ENCODE measurements at places on chromosomes 5 and 9.

DNA sequence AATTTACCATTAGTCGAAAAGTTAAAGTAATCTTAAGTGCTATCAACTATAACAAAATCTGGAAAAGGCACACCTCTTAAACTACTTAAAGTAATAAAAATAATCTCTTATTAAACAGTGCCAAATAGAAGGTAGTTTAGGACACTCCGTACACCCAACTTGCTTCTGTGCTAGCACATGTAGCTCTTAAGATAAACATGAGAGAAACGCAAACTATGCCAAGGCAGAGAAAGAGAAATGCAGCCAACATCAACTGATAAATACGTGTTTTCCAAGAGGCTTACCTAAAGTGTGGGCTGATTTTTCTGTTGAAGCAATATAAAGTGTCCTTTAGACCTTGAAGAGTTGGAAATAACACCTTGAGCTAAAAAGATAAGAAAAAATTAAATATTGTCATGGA lies 480.6 kb upstream of the DAB2 start:
- no peak for DNase-seq

- DNase-seq: no peak
Observed at GRCh38 chr5:33238826-33239695, 201.7 kb upstream of the TARS1 start.

- no peak for DNase-seq
Observed at GRCh38 chr9:85040146-85040545, 370.6 kb downstream of the NTRK2 start.

- DNase-seq: peak; percentile 40
Observed at GRCh38 chr9:2181792-2182191, 166.6 kb downstream of the SMARCA2 start.

GRCh38 chr5:83149671-83150070 lies 72.3 kb downstream of the XRCC4 start:
- DNase-seq: no peak

DNA sequence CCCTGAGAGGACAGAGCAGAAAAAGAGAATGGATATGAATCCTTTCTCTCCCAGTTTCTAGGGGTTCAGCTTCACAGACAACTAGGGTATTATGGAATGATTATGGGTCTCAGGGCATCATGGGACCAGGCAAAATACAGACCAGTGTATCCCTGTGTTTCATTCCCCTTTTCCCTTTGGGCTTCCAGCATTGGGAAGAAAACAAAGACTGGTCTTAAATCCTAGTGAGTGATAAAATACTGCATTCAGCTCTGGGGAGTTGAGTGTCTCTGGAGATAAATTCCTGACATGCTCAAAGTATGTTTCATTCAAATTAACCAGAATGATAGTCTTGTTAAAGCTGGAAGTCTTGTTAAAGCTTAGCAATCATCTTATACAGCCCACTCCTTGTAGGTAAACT lies 2.4 kb upstream of the POU4F3 start:
- DNase-seq: no peak

DNA sequence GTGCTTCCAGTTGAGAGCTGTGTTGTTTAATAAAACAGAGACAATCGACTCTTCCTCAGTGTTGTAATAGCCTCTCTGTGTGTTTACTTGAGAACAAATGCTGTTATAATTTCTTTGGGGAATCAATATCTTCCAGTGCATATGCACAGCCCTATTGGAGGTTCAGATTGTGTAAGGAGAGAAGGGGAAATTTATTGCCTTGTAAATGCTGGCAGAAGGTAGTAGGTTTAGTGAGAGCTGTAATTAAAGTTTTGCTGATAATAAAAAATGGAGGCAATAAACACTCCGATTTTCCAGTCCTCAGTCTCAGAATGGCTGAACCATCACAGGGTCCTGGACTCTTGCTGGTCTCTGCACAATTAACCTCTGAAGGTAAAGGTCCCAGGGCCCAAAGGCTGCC lies 128.3 kb downstream of the C5orf15 start:
- no peak for DNase-seq

DNA sequence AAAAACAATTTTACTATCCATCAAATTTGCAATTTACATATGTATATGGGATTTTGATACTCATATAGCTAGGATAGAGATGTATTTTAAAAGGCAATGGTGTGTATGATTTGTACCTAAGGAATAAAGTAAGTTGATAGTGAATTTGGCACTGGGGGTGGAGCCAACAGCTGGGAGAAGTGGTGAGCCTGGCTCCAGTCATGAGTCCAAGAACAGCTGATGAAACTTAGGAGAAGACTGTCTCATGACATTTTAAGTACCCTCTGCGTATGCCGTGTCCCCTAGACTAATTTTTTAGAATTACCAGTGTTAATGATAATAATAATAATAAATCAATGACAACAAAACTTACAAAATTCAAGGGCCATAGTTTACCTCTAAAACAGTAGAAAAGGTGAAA lies 181.4 kb downstream of the ADCY2 start:
- DNase-seq: no peak

DNA sequence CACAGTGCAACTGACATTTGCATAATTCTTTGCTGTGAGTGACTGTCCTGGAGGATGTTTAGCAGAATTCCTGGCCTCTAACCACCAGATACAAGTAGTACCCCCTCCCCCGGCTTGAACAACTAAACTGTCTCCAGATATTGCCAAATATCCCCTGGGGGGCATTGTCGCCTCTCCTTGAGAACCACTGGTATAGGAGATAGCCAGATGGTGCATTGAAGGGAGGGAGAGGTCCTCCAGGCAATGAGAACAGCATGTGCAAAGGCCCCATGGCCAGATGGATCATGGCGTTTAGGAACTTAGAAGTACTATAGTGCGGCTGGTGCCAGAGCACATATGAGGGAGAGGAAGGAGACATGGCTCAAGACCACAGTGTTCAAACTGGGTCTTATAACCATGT lies 18.9 kb upstream of the ORM1 start:
- DNase-seq: peak; percentile 9

- no peak for DNase-seq
Observed at GRCh38 chr9:92762781-92763708, 1.6 kb downstream of the BICD2 start.

GRCh38 chr9:18989865-18990264 lies 43.1 kb downstream of the SAXO1 start:
- no peak for DNase-seq

GRCh38 chr9:77455312-77455927 lies 192.7 kb downstream of the GNA14 start:
- peak; percentile 26 for DNase-seq

DNA sequence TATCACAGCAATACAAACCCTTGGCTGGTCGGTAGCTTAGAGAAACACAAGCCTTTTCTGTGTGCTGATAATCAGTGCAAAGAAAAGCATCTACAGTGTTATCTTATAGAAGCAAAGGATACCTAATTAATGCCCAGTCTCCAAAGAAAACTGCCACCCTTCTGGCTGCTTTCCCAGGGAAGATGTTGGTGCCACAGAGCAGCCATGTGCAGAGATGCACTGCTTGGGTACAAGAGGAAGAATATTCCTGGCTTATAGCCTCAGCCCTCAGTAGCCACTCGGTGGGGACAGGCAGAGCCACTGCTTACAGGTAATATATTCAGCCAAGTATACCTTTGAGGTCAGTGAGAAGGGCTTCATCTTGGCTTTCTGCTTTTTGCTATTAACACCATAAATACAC lies 185.3 kb downstream of the PCSK1 start:
- no peak for DNase-seq

- DNase-seq: peak; percentile 87
Observed at GRCh38 chr5:43484106-43484849, 613 bp upstream of the TMEM267 start.

DNA sequence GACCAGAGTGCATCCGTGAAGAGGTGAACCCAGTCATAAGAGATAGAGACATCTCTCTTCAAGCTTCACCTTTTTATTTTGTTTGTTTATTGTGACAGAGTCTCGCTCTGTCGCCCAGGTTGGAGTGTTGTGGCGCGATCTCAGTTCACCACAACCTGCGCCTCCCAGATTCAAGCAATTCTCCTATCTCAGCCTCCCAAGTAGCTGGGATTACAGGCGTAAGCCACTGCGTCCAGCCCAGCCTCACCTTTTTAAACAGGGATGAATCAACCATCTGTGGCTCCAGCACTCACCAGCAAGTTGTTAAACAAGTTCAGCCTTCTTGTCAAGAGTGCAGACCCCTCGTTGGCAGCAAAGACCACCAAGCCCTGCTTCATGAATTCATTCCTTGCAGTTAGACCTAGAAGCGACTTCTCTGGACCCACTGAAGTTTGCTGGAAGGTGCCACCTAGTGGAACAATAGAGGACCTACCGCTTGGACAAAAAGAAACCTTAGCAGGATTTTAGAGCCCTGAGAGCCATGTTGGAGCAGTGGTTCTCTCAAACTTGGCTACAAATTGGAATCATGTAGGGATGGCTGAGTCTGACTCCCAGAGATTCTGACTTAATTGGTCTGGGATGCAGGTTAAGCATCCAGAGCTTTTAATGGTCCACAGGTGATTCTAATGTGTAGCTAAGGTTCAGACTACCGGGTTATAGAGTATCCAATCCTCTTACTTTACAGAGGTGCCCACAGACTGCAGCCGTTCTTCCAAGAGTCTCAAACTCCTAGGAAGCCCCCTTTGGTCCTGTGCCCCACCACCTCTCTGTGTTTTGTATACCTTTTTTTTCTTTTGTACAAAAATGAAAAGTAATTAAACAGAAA lies 10.5 kb upstream of the GALNT10 start:
- DNase-seq: peak; percentile 38

GRCh38 chr5:164002214-164002613 lies 496.8 kb downstream of the MAT2B start:
- DNase-seq: no peak

DNA sequence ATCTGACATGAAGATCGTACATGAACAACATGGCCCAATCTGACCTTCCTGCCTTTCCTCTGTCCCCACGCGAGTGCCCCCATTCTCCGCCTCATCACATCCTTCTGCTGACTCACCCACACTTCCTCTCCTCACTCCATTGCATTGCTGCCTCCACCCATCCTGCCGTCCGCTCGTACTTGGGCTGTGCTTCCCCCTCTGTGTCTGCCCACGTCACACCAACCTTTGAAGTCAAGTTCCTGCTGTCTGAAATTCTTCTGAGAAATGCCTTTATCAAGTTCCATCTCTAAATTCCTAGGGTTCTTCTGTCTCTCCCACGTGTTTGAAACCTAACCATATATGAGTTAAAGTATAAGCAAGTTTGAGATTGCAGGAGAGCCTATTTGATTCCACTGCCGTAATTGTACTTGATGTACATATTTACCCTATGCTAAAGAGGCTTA lies 18.0 kb upstream of the STARD4 start:
- peak; percentile 71 for DNase-seq

- DNase-seq: no peak
Observed at GRCh38 chr9:134605351-134605965, 36.1 kb upstream of the COL5A1 start.

DNA sequence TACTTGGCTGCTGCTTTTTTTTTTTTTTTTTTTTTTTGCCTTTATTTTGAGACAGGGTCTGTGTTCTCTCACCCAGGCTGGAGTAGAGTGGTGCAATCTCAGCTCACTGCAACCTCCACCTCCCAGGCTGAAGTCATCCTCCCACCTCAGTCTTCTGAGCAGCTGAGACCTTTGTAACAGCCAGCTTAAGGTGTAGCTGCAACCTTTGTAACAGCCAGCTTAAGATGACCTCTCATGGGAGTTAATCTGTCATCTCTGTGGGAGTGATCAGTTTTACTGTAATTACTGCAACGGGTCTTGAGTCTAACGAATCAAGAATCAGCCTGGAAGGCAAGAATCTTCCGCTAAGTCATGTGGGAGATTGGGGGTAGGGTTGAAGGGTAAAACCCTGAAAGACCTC lies 31.6 kb upstream of the SNX2 start:
- no peak for DNase-seq

GRCh38 chr5:119313658-119314605 lies 41.9 kb upstream of the TNFAIP8 start:
- DNase-seq: no peak

DNA sequence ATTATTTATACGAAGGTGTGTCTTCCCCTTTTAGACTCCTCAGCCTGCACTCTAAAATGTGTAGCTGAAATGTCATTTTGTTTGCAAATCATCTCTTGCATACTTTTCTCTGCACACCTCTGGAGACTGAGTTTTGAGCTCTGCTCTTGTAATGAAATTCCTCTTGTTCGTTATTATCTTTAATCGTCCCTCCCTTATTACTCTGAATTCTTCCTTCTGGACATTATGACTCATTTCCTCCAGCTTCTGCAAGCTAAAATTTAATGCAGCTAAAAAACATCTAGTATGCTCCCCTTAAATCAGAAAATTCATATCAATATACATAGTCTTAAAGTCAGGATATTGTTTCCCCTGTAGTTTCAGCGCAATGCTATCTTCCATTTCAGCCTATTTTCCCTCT lies 13.5 kb downstream of the ISL1 start:
- DNase-seq: no peak

DNA sequence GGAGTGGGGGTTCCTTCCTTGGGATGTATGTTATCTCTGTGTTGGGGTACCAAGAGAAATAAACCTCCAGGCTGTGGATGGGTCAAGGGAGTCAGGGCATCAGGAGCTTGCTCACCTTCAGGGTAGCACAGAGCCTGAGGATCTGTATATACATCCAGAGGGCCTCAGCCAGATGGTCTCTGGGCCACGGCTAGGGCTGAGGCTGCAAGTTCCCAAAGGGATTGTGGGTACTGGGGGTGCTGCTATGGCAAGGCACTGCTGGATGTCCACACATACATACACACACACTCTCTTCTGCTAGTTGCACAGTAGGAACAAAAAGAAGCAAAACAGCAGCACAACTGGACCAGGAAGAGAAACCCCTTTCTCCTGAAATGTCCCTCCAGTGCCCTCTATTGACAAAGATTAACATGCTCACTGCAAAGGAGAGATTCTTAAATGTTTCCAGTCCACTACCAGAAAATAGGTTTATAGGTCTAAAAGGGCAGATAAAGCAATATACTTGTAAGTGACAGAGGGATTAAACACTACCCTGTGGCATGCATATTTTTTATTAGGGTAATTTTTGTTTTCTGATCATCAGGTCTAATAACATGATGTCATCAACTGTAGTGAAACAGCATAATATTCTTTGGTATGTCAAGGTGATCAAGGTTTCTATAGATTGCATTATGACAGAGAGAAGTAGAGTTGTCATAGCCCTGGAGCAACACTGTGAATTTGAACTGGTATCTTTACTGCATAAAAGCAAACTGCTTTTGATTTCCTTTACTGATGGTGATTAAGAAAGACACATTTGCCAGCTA lies 56.3 kb upstream of the KCNN2 start:
- no peak for DNase-seq

DNA sequence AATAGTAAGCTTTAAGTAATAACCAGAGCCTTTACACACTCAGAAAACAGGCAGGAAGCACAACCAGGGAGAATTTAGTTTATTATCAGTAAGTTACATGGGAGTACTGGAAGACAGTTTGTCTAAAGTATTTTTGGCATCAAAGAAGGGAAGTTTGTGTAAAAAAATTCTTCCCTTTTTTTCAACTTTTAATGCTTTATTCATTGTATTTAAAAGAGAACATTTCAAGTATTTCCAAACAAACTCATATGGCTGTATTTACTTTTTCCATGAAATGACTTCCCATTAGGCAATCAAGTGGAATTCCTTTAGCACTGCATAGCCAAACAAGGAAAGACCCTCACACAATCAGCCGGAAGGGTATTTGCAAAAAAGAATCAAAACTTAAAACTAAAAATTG lies 26.7 kb downstream of the RNF145 start:
- DNase-seq: no peak

- no peak for DNase-seq
Observed at GRCh38 chr9:119255116-119255515, 114.1 kb downstream of the BRINP1 start.

- no peak for DNase-seq
Observed at GRCh38 chr9:123251324-123251723, 17.1 kb downstream of the STRBP start.
